ENCODE measurements at places on chromosomes 6 and 20. TPM values are rescaled to one million over a fixed set of nuclear protein-coding genes. Genes with fewer than 3 reads are reported as not detected.

DNA sequence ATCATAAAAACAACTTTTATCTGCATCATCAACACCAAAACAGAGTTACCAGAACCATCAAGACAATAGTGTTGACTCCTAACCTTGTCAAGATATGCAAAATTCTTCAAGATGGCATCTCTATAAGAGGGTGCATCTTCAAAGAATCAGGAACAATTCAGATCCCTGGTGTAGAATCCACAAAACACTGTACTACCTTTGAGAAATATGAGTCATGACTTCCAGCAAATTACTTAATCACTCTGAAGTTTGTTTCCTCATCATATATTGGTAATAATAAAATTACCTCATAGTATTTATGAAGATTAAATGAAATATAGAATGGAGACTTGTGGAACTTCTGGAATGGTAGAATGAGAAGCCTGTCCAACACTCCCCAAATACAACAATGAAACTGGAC is 221.3 kb upstream of the SUPT3H start:
- H3K4me3 ChIP-seq, result no peak overlapping the region
- H3K27me3 ChIP-seq, result no peaks in the 10 kb centered on the region
- H3K27ac ChIP-seq, result no peak overlapping the region
- DNase-seq, result no peak
- peaks cover 2% of the 10 kb centered on the region for H3K36me3 ChIP-seq
- H3K4me1 ChIP-seq, result peaks cover 14% of the 10 kb centered on the region

- H3K36me3 ChIP-seq, result peaks cover 2% of the 10 kb centered on the region
- no peak for DNase-seq
- H3K4me3 ChIP-seq, result peak overlapping the region; percentile 33
- H3K27me3 ChIP-seq, result peaks cover 37% of the 10 kb centered on the region
Observed at GRCh38 chr20:43840382-43841070, 74.1 kb upstream of the TOX2 start.

GRCh38 chr20:41380551-41381193 is 14.1 kb upstream of the EMILIN3 start:
- no peak overlapping the region for H3K4me3 ChIP-seq
- H3K4me1 ChIP-seq, result peaks cover 12% of the 10 kb centered on the region
- no peak overlapping the region for H3K27ac ChIP-seq
- peaks cover 3% of the 10 kb centered on the region for H3K36me3 ChIP-seq

GRCh38 chr6:26552640-26553188 is 14.5 kb downstream of the HMGN4 start:
- H3K4me1 ChIP-seq, result peaks cover 6% of the 10 kb centered on the region
- no peak overlapping the region for H3K27ac ChIP-seq
- H3K27me3 ChIP-seq, result no peaks in the 10 kb centered on the region
- no peaks in the 10 kb centered on the region for H3K36me3 ChIP-seq

- H3K4me1 ChIP-seq, result peaks cover 5% of the 10 kb centered on the region
- no peaks in the 10 kb centered on the region for H3K27me3 ChIP-seq
- no peak overlapping the region for H3K4me3 ChIP-seq
Observed at GRCh38 chr6:26431258-26432172, 8.8 kb upstream of the BTN3A3 start.

The TOP1 gene
- total RNA-seq, result 37.4 TPM

The ANKRD6 gene
- total RNA-seq, result 3.8 TPM

The LTV1 gene
- 19.1 TPM for total RNA-seq

The MCCD1 gene
- total RNA-seq, result not detected

The COL21A1 gene
- not detected for total RNA-seq

The ISM1 gene
- total RNA-seq, result 7.8 TPM

The TSBP1 gene
- total RNA-seq, result not detected
